ENCODE measurements at places on chromosomes 2 and 18.
A peak's percentile ranks its signal among the peaks of the same experiment; 100 is the strongest.

GRCh38 chr18:35983147-35983546 is 10.7 kb downstream of the RMP24 start:
- no peak for DNase-seq

- no peak for DNase-seq
Measured at GRCh38 chr2:121171625-121172119, 113.3 kb downstream of the TFCP2L1 start.

DNA sequence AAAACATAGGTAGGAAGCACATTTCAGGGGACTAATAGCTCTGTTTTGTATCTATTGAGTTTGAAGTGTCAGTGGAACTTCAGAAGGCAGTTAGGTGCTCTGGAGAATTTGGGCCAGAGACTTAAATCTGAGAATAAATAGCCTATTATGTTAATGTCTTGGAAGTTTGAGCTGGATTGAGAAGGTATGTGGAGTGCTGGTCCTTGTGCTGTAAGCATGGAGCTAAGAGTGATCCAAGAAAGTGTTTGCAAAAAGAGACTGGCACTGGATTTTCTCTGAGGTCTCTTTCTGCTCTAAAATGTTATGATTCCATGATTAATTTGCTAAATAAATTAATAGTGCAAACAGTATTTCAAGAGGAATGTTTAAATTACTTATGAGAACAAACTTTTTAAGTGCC is 63.3 kb downstream of the ICOS start:
- DNase-seq = no peak

GRCh38 chr2:221104361-221104811 is 467.7 kb downstream of the EPHA4 start:
- no peak for DNase-seq

DNA sequence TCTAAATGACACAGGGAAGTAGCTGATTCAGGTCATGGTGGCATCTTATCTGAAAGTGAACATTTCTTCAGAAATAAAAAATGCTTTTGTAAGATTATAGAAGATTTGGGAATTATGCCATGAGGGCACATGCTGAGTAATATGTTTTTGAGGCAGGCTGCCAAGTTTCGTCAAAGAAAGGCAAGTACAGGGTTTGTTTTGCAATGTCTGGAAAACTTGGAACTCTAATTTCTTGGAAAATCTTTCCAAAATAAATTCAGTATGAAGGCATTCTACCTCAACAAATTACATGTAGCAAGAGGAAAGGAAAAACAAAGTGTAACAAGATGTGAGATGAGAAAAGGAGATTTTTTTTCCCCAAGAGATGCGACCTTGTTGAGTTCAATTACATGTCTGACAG is 167.7 kb downstream of the PLCL1 start:
- no peak for DNase-seq

DNA sequence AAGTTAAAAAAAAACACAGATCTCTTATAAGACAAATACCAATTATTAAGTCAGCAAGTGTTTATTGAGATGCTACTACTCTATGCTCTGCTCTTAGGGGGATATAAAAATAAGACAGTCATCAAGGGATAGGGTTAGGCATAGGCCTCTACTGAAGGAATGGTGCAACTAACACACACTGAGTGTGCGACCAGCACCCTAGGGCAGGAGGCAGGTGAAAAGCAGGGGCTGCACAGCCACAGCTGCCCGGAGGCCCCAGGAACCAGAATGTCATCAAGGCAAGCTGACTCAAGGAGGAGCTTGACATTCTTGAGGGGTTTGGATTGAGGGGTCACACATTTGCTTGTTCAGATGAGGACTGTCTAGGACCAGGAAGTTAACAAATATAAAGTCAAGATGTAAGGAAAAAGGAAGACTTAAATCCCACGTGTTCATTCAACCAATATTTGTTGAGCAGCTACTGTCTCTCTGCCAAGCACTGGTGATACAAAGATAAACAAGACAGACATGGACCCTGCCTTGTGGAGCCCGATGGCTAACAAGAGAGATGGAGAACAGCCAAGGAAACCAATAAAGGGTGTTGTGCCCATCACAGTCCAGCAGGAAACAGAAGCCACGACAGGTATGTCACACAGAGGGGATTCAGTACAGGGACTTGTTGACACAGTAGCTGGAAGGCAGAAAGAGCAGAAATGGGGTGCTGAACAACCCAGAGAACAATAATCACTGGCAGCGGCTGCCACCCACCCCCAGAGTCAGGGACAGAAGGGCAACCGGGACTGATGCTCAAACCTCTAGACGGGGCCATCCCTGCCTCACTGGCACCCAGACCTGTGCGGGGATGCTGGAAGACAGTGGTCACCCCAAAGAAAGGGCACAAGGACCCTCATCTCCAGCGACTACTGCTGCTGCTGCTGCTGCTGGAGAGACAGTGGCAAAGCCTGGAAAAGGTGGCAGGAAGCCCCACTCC is 45.8 kb upstream of the MAL start:
- no peak for DNase-seq

DNA sequence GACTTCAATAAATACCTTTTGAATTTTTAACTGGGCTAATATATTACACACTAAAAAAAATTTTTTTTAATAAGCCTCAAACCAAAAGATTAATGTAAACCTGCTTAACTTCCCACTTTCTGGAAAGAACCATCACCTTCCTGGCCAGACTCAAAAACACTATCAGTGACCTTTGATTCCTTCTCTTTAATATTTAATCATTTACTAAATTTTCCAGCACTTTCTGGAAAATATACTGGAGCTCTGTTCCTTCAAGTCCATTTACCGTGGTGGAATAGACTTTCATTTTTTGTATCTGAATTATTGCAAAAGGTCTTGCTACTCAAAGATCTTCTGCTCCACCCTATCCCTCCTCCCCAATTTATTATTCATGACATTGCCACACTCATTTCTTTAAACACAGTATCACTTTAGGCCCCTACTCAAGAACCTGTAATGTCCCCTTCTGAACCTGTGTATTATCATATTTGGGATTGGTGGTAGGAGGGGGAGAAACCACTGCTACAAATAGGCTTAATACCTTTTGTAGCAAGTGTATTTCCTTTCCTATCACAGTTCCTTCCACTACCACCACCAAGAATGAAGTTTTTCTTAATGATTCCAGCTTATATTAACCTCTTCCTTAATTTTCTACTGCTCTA is 7.4 kb downstream of the PPP4R3B start:
- no peak for DNase-seq

GRCh38 chr2:84855731-84856130 is 25.2 kb downstream of the TRABD2A start:
- no peak for DNase-seq

DNA sequence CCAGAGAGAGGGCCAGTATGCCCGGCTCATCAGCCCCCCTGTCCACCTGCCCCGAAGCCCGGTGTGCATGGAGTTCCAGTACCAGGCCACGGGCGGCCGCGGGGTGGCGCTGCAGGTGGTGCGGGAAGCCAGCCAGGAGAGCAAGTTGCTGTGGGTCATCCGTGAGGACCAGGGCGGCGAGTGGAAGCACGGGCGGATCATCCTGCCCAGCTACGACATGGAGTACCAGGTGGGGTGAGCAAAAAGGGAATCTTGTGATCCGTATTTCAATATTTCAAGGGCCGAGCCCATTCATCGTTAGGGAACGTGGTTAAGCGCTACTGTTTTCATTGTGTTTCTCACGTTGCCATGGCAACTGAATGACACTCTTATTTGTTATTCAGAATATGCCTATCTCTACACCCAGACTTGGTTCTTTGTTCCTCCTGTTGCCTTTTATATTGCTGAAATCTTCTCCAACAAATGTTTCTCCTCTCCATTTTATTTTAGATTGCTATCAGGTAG is 81.5 kb downstream of the NRP2 start:
- no peak for DNase-seq

- no peak for DNase-seq
Measured at GRCh38 chr2:143371616-143372015, 242.4 kb downstream of the ARHGAP15 start.

DNA sequence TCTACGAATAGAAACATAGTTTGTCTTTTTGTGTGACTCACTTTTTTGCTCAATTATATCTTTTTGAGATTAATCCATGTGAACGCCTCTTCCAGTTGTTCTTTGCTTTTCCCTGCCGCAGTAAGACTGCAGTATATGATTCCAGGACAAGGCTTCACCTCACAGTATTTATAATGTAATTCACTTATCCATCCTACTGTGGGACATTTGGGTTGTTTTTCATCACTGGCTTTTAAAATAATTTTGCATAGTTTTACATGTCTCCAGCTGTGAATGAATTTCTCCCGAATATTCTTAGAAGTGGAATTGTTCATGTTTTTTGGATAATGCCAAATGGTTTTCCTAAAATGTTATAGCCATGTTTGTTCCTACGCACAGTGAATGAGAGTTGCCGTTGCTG is 21.9 kb downstream of the COPS9 start:
- no peak for DNase-seq

GRCh38 chr2:146615778-146616177 is 1229.1 kb upstream of the ACVR2A start:
- DNase-seq = no peak

DNA sequence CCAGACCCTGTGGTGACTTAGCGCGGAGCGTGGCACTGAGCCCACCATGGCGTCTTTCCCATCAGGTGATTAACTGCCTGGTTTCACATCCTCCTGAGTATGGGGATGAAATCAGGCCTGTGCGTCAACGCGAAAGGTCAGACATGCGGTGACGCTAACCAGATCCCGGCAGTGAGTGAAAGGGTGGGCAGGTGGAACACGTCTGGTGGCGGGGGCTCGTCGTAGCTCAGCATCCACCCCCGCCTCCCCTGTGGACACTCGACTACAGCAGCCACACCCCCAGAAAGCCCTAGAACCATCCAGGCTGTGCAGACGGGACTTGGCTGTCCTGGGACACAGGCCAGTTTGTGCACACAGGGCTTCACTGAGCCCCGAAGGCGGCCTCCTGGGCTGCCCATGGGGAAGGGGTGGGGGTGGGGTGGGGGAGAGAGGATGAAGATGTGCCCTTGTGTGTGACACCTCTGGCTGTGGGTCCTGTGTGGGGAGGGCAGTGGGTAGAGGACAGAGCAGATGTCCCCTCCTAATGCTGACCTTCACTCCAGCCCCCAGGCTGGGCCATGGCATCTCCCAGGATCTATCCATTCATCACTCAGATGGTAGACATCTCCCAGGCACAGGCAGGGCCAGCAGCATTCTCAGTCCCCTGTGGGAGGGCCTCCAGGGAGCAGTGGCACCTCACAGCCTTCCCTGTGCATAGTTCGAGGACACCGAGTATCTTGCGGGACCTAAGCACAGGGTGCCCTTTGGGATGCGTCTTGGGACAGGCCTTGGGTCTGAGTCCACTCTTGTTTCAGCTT is 27.5 kb downstream of the RAMP1 start:
- DNase-seq = peak; percentile 10

DNA sequence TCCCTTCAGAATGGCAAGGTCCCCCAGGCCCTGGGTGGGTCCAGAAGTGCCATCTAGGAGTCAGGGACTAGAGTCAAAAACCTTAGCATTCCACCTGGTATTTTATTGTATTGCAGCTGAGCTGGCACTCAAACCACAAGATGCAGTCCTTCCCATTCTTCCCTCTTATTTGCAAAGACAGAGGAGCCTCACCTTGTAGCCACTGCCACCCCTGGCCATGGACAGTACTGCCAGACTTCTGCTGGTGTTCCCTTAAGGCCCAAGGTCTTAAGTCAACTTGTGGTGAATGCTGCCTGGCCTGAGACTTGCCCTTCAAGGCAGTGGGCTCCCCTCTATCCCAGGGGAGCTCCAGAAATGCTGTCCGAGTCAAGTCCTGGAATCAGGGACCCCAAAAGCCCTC is 6.9 kb downstream of the UGT1A10 start:
- no peak for DNase-seq

- DNase-seq = no peak
Measured at GRCh38 chr2:177165061-177165583, 47.5 kb upstream of the HNRNPA3 start.

DNA sequence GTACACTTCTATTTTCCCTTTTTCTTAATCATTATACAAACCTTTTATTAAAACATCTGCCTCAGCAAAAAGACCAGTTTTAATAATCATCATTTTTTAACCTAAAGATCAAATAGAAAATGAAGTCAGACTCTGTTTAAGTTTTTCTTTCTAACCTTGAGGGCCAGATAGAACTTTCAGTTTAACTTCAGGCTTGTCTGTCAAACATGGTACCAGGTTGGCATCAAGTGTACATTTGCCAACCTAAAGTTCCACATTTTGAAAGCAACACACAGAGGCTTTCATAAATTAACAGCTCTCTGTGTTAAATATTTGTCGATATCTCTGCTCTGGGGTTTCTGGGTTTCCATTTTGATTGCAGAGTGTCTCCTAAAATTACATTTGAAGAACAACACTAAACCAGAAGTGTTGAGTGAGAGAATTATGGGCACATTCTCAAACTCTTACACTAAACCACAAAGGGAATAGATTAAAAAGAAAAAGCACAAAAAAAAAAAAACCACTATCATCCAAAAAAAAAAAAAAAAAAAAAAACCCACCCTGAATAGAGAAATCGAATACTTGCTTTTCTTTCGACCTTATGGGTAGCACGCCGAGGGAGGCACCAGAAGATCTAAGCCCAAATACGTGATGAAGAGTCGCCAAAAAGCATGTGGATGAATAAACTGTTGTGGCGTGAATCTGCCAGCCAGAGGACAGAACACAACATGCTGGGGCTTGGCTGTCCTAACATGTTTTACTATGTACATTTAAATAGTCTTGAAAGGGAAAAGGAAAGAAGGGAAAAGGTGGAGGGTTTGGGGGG is 166.2 kb downstream of the TCF4 start:
- no peak for DNase-seq

DNA sequence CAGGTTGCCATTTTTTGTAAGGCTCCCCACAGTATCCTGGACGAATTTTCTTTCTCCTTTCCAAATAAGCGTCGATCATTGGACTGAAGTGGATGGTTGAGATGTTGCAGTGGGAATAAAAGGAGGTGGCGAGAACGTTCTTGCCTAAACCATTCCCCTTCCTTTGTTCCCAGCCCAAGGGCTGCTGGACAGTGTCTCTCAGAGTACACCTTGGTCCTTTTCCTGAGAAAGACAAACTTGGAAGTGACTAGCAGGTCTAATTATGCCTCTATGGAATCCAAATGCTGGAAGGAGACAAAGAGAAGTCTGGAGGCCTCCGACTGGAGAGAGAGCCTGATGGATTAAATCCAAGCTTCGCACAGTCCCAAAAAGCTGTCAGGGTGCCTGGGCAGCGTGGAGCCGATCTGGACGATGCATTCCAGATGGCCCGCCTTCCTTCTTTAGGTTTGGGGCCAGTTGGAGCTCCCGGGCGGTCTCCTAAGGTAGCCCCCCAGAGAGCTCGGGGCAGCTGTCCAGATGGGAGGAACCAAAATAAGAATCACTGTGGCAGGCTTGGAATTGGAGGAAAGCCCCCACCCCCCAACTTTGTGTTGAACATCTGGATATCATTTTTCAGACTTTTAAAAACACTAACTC is 186.8 kb downstream of the TMEM247 start:
- DNase-seq = no peak

DNA sequence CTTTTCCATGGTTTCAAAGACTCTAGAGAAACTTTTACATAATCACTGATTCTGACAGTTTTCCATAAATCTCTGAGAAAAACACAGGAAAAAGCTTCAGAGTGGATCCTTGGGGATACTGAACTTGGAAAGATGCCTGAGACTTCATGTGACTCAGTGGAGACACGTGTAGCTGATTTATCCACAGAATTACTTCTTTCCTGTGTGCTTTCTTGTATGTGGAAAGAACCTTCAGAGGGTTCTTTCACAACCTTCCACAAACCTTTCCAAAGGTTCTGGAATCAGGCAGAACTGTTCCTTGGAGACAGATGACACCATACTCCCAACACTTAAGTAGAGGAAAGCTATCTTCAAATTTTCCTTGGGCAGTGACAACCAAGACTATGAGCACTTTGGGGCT is 207.2 kb downstream of the RND3 start:
- no peak for DNase-seq
